ENCODE measurements at places on chromosomes 3 and 15. TPM values are rescaled to one million over a fixed set of nuclear protein-coding genes. Genes with fewer than 3 reads are reported as not detected.

Gene CLDN18
- not detected for total RNA-seq

DNA sequence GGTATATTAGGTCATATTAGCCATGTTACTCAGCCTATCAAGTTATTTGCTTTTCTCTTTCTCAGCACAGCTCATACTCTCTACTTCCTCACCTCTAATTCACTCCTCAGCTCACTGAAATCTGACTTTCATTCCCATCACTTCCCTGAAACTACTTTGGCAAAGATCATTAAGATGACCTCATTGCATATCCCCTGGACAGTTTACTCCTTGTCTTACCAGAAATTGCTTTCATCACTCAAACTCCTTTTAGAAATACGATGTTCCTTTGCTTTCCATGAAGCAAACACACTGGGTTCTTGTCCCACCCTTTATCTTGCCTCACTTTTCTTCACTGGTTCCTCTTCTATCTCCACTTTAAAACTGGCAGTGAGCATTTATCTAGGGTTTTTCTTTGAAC lies 354.4 kb downstream of the TUSC7 start:
- DNase-seq, result no peak

- peak; percentile 34 for DNase-seq
These were observed 60.6 kb downstream of the CD200R1L start for GRCh38 chr3:112786002-112786590.

GRCh38 chr3:63809607-63810006 lies 9.5 kb upstream of the C3orf49 start:
- peak; percentile 67 for DNase-seq

Gene DMXL2
- 27.1 TPM for total RNA-seq

Gene KCNH8
- total RNA-seq, result not detected

- DNase-seq, result no peak
These were observed 15.8 kb downstream of the DNAJC13 start for GRCh38 chr3:132433121-132433520.

- no peak for DNase-seq
These were observed 42.2 kb downstream of the ZBTB11 start for GRCh38 chr3:101634591-101635196.

DNA sequence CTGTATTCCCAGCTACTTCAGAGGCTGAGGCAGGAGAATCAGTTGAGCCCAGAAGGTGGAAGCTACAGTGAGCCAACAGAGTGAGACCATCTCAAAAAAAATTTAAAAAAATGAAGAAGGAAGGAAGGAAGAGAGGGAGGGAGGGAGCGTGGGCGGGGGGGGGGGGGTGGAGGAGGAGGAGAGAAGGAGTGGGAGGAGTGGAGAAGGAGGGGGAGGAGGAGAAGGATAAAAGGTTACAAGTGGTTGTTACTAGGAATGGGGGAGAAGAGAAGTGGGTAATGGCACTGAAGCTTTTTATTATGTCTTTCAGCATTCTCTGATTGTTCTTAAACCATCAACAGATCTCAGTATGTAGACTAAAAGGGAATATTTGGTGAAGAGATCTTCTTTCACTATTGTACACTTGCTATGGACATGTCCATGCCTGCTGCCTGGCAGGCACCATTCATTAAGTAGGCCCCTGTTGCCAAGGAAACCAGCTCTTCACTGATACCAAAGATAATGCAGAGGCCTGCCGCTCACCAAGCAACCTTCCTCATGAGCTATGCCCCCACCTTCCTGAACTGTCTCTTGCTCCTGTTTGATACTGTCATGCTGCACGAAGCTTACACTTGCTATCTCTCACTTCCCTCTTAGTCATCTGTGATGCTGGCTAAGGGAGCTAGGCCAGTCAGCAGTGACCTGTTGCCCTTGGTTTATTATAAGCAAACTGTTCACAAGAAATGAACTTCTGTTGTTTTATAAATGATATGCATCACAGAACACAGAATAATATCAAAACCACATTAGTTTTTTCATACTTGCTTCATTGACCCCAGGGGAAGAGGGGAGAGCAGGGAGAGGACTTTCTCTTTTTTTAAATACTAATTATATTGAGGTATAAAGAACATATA lies 23.1 kb downstream of the EPM2AIP1 start:
- peak; percentile 19 for DNase-seq

Gene CSTA
- not detected for total RNA-seq

- DNase-seq, result no peak
These were observed 23.0 kb downstream of the PLA2G4E start for GRCh38 chr15:41997845-41998244.

Gene FRMD4B
- 1.8 TPM for total RNA-seq

Gene SEMA7A
- total RNA-seq, result 36.2 TPM

Gene CYB561D2
- 25.3 TPM for total RNA-seq

Gene ADIPOQ
- total RNA-seq, result not detected

Gene CCR2
- total RNA-seq, result not detected

DNA sequence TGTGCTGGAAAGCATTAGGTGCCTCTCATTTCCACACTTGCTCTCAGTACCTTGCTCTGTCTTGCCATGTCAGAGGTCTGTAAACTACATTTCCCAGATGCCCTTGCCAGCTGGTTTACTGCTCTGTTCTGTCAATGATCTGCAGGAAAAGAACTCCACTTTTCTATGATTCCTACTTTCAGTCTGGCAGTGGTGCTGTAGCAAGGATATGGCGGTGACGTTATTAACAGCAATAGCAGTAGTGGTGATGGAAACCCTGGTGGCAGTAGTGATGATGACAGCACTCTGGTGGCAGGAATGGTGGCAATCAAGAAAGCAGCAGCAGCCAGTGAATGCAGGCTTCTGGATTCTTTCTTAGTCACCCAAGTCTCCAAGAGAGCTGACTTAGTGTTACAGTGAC lies 665.2 kb downstream of the DIPK2A start:
- DNase-seq, result no peak

DNA sequence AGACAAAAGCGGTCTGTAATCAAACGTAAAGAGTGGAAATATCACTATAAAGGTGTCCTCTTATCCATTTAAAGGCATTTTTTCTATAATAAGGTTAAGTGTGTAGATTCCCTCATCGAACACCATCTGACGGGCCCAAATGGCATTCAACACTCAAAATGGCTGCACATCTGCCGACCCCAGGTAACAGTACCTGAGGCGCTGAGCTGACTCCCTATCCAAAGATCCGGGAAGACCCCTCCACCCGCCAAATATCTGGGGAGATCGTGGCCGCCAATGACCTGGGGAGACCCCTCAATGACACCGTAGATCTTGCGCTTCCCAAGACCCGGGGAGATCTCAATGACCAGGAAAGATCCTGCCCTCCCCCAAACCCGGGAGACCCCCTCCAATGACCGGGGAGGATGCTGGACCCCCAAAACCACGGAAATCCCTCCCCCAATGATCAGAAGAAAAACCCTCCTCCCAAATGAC lies 476 bp downstream of the IP6K2 start:
- no peak for DNase-seq

DNA sequence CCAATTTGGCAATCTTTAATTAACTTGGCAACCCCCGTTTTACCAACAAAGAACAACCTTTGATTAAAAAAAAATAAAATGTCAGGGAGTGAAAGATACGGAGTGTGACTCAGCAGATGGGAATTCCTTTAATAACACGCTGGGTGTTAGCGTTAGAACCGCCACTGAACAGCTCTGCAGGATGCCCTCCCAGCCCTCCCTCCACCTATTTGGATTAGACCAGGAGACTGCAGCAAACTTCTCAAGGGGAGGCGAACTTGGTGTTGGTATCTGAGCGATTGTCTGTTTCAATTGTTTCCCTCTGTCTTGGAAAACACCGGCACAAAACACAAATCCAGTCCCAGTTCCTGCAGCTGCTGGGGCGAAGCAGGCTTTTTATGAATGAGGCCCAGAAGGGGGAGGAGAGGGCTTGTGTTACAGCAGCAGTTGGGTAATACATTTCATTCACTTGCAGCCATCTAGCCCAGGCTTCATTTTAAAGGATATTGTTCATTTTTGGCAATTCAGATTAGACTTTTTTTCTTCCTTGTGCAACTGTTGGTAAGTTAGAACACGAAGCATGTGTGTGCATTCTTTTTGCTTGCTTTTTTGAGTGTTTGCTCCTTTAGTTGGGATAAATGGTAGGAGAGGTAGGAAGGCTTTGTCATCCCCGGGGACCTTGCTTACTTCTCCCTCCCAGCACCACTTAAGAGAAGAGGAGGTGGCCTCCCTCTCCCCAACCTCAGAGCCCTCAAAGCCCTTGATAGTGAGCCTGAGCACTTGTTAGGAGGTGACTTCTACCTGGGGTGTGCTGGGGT lies 152.3 kb downstream of the IGF1R start:
- peak; percentile 89 for DNase-seq

DNA sequence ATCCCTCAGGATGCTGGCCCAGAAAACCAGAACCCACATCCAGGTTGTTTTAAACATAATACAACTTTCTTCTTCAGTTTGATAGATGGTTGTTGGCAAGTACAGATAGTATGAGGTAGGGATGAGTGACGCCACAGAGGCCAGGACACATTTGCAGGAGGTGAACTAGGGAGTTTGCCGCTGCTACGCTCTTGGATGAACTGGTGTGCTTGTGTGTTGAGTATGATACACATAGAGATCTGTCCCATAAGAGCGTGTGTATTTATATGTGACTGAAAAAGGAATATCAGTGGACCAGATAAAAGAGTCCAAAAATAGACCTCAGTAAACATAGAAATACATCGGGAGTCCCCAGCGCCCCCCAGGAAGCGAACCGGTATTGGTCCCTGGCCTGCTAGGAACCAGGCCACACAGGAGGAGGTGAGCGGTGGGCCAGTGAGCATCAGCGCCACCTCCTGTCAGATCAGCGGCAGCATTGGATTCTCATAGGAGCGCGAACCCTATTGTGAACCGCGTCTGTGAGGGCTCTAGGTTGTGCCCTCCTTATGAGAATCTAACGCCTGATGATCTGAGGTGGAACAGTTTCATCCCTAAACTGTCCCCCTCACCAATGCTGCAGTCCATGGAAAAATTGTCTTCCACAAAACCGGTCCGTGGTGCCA lies 98.1 kb downstream of the LRRK1 start:
- no peak for DNase-seq

- DNase-seq, result no peak
These were observed 120.9 kb downstream of the NEK11 start for GRCh38 chr3:131147534-131147933.

DNA sequence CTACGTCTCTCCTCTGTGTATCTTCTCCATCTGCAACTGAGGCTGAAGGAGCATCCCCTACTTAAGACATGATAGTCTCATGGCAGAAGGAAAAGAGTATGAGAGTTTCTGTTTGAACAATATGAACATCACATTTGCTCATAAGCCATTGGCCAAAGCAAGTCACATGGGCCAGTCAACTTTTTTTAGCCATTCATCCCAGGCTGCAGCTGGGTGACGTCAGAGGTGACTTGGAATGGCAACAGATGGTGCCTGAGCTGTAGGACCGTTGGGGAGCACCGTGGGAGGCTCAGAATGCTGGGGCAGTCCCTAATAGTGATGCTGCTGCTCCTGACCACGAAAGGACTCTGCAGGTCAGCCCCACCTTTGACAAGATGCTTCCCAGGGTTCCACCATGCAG lies 58.7 kb downstream of the CRTC3 start:
- peak; percentile 22 for DNase-seq

Gene ARHGEF26
- 6.6 TPM for total RNA-seq

GRCh38 chr15:33678602-33679001 lies 289.7 kb upstream of the CHRM5 start:
- DNase-seq, result no peak

DNA sequence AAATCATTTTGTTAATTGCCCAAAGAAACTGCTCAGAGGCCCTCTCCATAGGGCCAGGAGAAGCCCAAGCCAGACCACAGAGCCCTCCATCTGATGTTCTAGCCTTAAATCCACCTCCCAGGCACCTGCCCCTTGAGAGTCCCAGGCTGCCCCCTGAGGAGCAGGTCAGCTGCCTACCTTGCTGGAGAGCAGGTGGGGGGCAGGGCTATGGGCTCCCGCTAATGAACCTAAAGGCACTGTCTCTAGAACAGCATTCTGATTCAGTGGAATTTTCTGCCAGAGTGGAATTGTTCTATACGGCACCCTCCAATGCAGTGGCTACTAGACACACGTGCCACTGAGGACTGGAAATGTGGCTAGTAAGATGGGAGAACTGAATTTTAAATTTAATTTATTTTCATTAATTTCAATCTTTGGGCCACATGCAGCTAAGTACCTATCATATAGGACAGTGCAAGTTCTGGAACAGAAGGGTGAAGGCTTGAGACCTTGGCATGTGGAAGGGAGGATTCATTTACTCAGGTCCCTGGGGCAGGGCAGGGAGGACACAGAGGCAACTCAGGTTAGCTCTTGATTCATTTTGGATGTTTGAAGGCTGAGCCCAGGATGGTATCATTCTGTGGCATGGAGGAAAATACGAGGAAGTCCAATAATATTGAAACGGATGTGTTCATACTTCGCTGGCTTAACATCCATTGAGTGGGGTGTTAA lies 11.4 kb downstream of the AMOTL2 start:
- DNase-seq, result no peak

DNA sequence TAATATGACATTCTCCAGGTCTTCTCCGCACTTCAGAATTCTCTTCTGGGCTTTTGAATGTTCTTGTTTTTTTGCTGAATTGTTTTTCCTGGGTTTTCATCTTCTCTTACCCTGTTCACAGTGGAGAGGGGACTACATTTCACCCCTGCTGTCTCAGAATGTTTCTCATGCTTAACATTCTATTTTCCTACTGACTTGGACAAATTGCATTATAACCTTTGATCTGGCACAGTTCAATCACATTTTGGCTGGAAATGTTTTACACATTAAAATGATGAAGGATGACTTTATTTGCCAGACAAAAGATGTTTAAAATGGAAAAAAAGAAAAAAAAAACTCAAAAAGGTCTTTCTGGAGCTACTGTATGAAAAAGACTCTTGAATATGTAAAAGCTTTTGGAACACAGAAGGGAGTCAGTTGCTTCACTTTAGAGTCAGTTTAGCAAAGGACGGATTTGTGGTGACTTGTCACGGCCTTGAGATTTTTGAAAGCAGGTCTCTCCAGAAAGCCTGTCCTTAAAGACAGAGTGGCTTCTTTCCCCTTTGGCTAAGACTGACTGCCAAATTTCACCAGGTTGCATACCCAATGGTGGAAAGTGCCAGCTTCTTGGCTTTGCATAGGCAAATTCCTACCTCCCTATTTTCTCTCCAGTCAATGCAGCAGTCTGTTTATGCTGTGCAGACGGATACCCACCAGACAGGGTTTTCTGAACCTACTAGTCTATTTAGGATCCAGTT lies 401.0 kb upstream of the TBL1XR1 start:
- no peak for DNase-seq

- no peak for DNase-seq
These were observed 15.3 kb downstream of the RLBP1 start for GRCh38 chr15:89205991-89206585.

Gene SERINC4
- total RNA-seq, result 0.11 TPM

DNA sequence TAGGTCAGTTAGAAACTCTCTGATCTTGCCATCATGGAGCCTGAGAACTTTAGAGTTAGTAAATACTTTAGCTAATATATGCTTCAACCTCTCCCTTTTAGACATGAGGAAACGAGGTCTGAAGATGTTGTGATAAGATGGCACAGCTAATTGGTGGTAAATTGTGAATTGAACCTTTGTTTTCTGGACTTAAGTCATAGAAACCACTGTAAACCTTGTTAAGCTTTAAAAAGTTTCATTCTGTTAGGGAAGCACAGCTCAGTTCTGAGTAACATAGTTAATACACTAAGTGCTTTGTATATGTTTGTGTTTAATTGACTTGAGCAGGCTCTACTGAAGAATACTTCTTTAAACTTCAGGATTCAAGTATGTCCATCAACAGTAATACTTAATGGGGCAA lies 108.6 kb downstream of the AKAP13 start:
- DNase-seq, result no peak
